NCI-H2081 treated with DMSO at 0.1 percent for 48 hours (cell line): ENCODE measurements at places on chromosomes 2 and 18.

GRCh38 chr2:10164601-10165000, 42.1 kb downstream of the RRM2 start:
- DNase-seq = no peak

GRCh38 chr2:111669928-111670695, 213.9 kb downstream of the ANAPC1 start:
- no peak for DNase-seq

DNA sequence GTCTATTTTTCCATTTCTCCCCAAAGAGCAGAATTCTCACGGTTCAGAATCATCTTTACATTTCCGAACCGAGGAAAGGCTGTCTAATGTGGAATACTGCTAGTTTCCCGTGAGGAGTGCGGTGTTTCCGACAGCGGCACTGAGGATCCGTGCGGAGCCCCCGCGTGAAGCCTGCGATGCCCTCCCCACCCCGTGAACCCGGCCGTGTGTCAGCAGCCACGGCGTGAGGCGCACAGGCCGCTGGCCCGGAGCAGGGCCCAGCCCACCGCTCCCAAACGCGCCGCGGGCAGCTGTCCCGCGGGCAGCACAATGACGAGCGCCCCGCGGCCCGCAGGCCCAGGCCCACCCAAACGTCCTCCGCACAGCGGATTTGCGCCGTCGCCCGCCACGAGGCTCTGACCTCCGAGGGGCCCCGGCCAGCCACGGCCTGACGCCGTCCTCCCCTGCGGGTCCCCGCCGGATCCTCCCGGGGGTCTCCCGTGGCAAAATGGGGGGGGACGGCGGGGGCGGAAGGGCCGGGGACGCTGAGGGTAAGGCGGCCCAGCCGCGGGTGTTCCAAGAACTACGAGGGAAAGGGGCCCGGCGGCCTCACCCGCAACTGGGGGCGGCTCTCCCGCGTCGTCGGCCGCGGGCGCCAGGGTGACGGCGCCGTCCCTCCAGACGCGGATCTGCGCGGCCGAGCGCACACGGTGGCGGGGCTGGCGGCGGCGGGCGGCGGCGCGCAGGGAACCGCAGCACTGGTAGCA, 796 bp downstream of the SPIRE1 start:
- DNase-seq = no peak

DNA sequence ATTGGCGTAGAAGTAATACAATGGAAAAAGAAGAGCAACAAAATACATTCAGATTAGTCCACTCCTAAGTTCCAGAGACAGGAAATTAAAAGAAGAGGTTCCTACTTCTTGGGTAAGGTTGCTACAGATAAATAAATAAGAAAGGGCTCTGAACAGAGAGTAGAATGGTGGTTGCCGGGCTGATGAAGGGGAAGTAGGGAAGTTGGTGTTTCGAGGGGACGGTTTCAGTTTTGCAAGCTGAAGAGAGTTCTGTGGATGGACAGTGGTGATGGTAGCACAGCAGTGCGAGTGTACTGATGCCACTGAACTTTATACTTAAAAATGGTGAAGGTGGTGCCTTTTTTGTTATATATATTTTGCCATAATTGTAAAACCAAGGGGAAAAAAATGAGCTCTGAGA, 48.2 kb downstream of the CABYR start:
- no peak for DNase-seq

DNA sequence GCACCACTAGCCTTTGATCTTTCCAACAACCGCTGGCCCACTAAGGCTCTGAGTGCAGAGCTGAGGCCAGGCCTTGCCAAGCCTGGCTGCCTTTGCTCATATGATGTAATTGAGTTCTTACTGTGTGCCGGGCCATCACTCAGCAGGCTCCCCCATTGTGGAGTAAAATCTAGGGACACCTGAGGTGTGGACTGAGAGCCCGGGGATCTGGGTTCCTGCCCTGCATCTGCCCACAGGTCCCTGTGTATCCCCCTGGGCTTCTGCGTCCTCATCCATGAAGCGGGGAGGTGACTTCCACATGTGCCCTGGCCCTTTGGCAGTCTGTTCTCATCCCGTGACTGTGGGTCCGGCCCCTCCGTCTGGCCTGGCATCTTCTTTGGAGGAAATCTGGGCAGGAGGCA, 33.8 kb downstream of the GREB1 start:
- no peak for DNase-seq

- peak; percentile 72 for DNase-seq
These were observed 58.1 kb downstream of the MYO3B start for GRCh38 chr2:170235860-170236679.
